ENCODE measurements at places on chromosomes 6 and 20.

- no peak for DNase-seq
These were observed 6.7 kb downstream of the CLPSL1 start for GRCh38 chr6:35787266-35788218.

DNA sequence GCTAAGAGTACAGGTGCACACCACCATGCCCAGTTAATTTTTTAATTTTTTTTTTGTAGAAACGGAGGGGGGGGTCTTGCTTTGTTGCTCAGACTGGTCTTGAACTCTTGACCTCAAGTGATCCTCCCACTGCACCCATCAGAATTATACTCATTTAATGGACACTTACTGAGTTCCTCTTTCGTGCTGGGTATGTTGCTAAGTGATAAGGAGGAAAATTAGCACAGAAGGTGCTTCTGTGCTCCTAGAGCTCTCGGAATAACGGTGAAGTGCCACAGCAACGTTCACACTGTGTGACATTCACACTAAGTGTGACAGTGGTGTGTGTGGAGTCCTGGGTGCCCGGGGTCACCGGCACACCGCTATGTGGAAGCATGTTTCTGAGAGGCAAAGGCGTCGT is 32.1 kb upstream of the BMP6 start:
- no peak for DNase-seq

GRCh38 chr6:159427771-159428170 is 258.6 kb downstream of the FNDC1 start:
- DNase-seq: no peak

DNA sequence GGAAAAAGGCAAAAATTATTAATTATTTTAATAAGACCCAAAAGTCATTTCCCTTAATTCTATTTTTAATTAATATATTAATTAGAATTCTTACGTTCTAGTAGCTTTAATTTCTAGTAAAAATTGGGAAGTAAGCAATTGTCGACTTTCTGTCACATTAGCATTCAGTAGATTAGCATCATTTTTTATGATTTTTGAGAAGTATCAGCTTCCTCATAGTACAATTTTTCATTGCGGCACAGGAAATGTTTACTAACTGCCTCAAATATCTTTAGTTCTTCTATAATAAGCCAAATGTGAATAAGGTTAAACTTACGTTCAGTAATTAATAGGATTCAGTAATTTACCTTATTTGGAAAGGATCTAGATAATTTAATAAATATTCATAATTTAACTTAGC is 687.4 kb downstream of the EPM2A start:
- DNase-seq: no peak

DNA sequence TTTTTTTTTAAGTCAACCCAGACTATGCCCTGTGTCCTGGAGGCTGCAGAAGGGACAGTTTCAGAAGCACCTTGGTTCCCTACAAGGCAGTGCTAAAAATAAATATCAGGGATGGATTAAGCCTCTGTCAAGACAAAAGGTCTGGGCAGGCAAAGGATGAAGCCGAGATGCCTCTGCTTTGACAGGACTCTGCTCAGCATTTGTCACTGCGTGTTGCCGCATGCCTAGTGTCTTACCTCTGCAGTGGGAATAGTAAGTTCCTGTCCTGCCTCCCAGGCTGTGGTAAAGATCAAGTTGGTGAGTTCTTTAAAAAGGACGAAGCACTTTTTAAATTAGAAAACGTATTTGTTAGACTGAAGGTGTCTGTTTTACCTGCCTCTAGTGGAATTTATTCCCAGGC is 15.1 kb downstream of the AAR2 start:
- no peak for DNase-seq

GRCh38 chr6:147922799-147923198 is 414.3 kb downstream of the SAMD5 start:
- no peak for DNase-seq

DNA sequence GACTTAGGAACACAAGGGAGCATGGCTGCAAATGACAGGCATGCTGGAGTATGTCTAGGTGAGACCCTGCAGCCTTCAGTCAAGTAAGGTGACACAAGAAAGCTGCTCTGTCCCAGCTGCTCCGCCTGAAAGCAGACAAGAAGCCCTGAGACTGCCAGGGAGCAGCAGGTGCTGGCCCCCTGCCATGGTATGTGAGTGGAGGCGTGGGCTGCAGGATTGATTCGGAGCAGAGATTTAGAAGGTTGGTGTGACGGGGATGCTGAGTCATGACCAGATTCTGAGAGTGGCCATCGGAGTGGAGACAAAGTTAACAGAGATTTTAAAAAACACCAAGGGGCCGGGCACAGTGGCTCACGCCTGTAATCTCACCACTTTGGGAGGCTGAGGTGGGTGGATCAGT is 17.8 kb downstream of the LRP11 start:
- DNase-seq: no peak

DNA sequence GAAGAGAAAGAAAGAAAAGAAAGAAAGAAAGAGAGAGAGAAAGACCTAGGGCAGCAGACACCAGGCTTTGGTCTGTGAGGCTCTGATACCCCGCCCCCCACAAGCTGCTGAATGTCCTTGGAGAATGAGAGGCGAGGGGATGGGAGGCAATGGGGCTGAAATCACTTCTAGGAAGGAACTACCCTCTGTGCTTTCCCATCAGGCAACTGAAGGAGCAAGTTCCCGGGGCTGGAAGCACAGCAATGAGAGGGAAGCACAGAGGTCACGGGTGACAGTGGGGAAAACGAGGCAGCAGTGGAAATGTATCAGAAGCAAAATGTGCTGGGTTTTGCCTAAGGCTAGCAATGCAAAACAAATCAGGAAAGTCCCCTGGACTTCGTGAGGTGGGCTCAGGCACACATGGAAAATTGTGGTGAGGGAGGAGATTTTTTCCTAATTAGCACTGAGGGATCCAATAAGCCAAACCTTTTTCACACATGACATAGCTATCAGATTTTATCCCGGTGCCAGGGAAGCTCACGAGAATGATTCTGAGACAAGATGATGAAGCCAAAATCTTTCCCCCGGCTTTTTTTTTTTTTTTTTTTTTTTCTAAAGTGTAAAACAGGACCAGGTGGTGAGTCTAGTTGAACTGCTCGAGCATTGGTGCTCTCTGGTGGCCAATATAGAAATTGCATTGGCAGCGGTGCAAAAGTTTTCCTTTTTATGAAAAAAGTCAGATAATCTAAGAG is 16.8 kb upstream of the ARFGEF2 start:
- DNase-seq: peak; percentile 43

DNA sequence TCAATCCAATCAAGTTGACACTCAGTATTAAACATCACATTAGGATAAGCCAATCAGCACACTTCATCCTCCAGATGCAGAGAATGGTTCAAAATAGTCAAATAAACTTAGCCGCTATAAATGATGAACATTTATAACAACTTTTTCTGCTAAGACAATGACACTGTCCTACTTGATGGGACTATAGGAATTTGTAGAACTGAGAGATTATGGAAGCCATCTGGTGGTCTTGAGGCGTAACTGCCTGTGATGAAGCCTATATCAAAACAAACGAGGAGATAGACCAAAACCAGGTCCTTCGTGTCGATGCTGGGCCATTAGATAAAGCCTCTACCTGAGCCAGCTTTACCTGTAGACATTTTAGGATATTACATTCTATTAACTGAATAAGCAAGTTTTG is 631.1 kb downstream of the COL12A1 start:
- no peak for DNase-seq

DNA sequence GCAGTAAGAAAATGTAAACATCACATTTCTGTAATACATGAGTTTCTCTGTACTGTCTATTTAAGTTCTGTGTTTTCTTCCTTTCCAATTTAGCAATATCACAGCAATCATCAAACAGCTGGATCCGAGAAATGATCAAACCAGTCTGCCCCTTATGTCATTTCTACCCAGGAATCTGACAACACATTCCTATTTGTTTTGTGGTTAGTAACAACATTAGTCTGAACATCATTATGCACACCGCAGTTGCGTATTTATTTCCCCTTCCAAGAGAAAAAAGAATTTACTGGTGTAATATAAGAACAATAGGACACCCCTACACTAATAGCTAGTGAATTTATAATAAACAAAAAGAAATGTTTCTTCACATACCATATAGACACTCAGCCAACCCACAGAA is 179.5 kb downstream of the BTBD9 start:
- DNase-seq: no peak

DNA sequence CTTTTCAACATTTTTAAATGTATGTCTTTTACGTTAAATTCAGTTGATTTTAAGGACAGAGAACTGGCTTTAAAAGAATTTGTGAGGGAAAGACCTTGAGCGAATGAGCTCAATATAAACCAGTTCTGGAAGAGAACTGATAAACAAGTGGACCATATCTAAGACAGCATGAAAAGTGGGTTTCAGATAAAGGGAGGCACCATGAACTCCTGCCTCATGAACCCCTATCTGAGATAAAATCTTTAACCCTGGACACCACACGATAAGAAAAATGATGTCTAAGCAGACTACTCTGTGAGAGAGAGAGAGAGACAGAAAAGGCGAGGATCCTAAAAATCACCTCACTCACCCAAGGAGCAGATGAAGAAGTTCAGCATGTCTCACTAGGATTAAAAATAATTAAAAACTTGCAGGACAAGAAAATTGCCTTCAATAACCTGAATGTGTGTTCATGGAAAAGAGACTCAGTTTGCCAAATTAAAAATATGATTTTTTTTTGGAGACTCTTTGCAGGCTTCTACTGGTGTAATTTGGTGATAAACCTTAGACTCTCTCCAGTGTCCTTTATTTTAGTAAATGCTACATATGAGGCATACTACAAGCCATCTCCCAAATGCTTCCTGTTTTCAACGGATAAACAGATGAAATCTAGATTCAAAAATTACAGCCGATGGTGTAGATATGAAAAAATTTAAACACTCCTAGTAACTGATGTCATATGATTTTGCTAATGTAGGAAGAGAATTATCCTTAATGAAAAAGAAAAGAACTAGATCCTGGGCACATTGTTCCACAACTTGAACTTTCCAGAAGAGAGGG is 299.5 kb downstream of the ADGB start:
- DNase-seq: no peak

- no peak for DNase-seq
These were observed 62.0 kb upstream of the SNAP91 start for GRCh38 chr6:83770910-83771309.

GRCh38 chr20:48562586-48563116 is 265.1 kb downstream of the PREX1 start:
- DNase-seq: no peak

GRCh38 chr6:31752739-31753319 is 9.6 kb upstream of the SAPCD1 start:
- no peak for DNase-seq

DNA sequence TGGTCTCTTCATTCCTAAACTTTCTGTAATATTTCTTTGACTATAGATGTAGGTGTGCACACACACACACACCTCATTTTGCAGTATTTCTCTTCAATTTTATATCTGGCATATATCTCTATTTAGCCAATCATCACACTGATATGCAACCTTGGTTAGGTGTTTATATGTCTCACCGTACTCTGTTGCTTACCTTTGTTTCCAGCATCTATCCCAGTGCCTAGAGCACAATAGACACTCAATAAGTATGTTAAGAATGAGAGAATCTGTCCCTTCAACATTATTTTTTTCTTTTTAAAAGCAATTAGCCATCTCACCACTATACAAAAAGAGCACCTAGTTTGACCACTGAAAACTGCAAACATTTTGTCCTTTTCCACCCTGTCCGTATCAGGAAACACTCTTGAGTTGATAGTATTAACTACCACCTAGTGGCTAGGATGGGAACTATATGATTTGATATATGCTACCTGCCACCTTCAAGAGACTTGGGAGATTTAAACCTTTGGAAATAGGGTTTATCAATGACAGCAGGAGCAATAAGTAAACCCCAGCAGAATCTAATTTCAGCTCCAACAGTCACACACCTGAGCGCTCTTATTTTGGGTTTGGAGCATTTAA is 48.7 kb upstream of the RSPO3 start:
- no peak for DNase-seq

- no peak for DNase-seq
These were observed 143.2 kb upstream of the RNF24 start for GRCh38 chr20:4158466-4159050.

DNA sequence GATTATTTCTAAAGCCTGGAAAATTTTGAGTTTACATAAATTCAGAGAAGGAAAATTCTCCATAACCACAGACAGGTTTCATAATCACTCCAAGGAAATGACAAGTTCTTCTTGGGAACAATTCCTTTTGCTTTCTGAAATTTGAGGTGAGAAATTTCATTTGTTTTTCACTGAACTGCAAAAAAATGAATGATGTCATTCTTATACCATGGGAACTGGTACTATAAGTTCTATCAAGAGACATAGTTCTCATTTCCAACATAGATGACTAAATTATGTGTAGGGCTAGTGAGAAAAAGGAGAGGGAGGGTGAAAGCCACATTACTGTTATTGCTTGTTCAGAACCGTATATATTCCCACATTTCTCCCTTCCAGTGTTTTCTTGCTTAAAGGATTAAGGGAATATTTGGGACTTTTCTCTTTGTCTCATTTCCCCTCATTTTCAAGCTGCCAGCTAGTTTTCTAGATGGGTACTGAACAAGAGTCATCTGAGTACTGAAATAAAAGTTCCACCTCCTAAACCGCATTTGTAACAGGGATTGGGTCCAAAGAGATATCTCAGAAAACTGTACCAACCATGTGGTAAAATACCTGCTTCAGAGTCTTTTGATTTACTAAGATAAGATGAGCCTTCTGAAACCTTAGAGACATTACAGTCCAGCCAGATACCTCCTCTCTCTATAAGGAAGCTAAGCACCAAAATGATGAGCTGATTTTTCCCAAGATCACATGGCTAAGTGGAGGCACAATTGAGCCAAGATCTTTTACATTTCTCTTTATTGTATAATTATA is 144.3 kb upstream of the PRDM1 start:
- no peak for DNase-seq

GRCh38 chr6:117346142-117346930 is 79.4 kb downstream of the ROS1 start:
- peak; percentile 8 for DNase-seq

DNA sequence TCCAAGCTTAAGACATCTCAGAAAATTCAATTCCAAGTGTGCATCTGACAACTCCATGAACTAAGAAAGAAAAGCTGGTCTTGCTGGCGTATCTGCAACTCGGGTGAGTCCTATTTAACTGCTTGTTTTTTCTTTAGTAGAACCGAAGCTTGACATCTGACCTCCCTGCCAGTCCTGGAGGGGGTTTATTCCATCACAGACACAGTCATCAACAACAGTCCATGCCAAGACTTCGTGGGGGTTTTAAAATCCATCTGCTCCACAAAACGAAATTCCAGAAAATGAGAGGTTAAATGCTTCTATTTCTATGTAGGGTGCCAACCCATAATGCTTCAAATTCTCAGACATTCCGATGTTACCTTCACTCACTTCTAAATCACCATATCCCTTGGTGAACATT is 133.9 kb downstream of the IPCEF1 start:
- DNase-seq: no peak
